GM10248 (cell line): ENCODE measurements at places on chromosomes 1 and 21.
A peak's percentile ranks its signal among the peaks of the same experiment; 100 is the strongest.

DNA sequence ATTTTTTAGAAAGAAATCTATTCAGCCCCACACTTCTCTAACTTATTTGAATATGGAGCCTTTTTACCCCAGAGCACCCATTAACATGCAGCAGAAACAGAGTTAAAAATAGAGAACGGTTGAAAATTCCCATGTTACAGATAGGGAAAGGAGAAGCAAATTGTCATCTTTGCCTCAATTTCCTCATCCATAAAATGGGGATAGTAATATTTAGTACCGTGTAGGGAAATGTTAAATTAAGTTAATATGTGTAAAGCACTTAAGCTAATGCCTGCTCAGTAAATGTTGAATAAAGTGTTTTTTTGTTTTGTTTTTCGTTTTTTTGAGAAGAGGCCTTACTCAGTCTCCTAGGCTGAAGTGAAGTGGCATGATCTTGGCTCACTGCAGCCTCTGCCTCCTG lies 50.3 kb downstream of the NAV1 start:
- no peak for DNase-seq

- no peak for DNase-seq
Measured at GRCh38 chr1:147168626-147169058, 3.6 kb downstream of the PRKAB2 start.

GRCh38 chr1:246709835-246710234 lies 14.4 kb upstream of the SCCPDH start:
- DNase-seq, result no peak

GRCh38 chr1:83923553-83923952 lies 75.4 kb downstream of the TTLL7 start:
- no peak for DNase-seq

DNA sequence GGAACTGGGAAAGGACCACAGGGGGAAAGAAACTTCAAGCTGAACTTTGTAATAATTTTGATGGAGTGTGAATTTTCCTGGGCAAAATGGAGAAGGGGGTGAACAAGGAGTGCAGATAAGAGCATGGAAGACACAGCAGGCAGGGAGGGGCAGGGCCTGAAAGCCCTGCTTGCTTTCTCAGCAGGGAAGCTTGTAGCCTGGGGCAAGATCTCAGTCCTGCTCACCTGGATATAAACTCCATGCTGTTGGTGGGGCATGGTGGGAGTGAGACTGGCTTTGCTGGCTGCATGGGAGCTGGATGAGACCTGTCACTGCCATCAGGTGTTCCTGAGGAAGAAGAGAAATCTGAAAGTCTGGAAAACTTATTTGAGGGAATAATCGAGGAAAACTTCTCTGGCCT lies 58.7 kb upstream of the RC3H1 start:
- no peak for DNase-seq

- DNase-seq, result peak; percentile 84
Measured at GRCh38 chr21:41367945-41368734, 6.3 kb downstream of the MX2 start.

GRCh38 chr1:33784876-33785275 lies 79.0 kb upstream of the HMGB4 start:
- no peak for DNase-seq

DNA sequence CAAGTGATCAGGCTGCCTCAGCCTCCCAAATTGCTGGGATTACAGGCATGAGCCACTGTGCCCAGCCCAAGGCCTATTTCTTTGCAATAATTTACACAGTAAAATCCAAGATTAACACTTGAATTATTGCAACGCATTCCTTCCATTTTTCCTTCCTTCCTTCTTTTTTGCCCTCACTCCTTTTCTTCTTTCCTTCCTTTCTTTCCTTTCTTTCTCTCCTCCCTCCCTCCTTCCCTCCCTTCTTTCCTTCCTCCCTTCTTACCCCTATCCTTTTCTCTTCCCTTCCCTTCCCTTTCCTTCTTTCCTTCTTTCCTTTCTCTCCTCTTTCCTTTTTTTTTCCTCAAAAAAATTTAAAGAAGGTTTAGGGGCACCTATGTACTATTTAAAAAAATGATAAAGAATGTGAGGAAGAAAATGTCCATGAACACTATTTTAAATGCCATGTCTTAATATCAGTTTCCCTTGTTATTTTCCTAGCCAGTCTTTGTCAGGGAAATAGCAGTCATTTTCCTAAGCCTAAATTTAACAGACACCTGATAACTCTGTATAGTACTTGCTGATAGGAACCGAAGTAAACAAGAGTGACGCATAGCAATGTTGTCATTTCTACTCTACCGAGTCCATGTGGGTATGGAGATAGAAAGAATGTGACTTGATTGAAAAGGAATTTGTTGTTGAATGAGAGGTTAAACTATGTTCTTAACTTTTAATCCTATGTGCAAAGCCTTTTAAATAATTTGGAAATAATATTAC lies 79.8 kb upstream of the HMCN1 start:
- DNase-seq, result no peak
